ENCODE measurements at places on chromosomes 3 and 15.

GRCh38 chr3:192434186-192434585 lies 293.2 kb downstream of the FGF12 start:
- DNase-seq, result no peak

GRCh38 chr3:195715583-195716266 lies 5.1 kb upstream of the MUC20 start:
- no peak for DNase-seq

DNA sequence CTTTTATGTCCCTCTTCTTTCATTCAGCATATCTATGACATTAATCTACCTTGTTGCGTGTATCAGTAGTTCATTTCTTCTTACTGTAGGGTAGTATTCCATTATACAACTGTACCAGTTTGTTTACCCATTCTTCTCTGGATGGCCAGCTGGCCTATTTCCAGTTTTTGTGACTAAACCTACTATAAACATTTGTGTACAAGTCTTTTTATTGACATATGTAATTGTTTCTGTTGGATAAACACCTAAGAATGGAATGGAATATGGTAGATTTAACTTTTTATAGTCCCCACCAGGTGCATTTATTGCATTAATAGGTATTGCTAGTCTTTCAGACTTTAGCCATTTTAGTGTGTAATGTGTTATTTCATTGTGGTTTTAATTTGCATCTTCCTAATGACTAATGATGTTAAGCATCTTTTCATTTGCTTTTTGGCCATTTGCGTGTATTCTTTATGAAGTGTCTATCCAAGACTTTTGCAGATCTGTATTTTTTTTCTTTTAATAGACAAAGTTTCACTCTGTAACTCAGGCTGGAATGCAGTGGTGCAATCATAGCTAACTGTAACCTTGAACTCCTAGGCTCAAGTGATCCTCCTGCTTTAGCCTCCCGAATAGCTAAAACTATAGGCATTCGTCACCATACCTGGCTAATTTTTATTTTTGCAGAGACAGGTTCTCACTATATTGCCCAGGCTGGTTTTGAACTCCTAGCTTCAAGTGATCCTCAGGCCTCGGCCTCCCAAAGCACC lies 41.9 kb upstream of the XRN1 start:
- DNase-seq, result no peak

DNA sequence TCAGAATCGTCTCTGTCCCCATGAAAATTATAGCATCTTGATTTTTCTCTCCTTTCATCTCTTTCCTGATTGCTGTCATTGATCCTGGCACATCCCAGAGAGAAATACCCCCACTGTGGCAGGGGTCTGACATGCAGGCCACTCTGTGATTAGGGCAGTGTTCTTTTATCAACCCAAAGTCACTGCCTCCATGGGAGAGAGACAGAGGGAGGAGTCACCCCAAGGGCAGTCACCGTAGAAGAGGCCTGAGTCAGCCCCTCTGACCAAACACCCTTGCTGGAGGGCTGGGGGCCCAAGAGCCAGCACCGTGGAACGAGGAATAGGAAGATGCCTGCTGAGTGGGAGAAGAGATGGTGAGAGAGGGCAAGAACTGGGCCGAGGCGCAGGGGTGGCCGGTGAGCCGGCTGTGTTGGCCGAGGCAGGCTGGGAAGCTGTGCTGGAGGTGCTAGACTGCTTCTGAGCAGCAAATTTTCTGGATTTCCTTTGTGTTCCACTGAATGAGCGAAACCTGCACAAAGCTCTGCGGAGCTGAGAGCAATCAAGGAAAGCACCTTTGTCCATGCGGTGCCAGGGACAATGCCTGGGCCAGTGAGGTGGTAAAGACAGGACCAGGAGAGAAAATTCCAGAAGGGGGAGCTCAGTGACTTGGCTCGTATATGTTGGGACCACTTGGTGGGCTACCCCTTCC lies 103.8 kb downstream of the ADCY5 start:
- DNase-seq, result no peak

GRCh38 chr3:93923006-93923405 lies 50.7 kb downstream of the PROS1 start:
- DNase-seq, result no peak

DNA sequence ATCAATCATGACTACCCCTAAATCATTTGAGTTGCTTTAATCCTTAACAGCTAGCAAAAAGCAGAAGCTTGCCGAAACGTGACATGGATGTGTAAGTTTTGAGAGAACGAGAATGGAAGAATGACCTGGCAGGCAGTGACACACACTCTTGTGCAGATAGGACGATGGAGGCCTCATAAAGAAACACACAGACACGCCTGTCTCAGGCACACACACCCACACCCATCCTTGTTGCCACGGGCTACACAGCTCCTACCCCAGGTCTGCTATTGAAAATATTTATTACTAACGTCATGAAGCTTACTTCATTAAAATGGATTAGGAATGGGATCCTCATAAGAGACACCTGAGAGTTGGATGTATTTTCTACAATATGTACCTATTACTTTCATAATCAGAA lies 8.5 kb downstream of the MYO5C start:
- DNase-seq, result no peak

GRCh38 chr3:50582083-50582482 lies 12.8 kb downstream of the HEMK1 start:
- no peak for DNase-seq

- DNase-seq, result no peak
These were observed 358.4 kb upstream of the NR2F2 start for GRCh38 chr15:95972041-95972553.

- DNase-seq, result no peak
These were observed 719.6 kb downstream of the AGBL1 start for GRCh38 chr15:86799226-86799625.

- DNase-seq, result no peak
These were observed 101.4 kb upstream of the LRIG1 start for GRCh38 chr3:66602237-66602636.

DNA sequence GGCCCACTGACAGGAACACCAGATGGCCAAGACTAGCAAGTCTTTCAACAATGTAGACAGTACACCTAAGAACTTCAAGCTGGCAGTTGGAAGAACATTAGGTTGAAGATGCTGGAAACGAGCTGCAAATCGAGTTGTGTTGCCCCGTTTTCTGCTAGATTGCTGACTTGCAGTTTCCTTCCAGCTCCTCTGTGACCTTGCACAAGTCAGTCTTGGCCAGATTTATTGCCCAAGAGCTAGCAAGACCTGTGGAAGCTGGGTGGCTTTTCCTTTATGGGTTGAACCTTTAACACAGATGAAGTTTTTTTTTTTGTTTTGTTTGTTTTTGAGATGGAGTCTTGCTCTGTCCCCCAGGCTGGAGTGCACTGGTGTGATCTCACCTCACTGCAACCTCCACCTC lies 2.9 kb upstream of the RBM6 start:
- no peak for DNase-seq

GRCh38 chr3:50184242-50184978 lies 7.0 kb upstream of the GNAT1 start:
- no peak for DNase-seq

DNA sequence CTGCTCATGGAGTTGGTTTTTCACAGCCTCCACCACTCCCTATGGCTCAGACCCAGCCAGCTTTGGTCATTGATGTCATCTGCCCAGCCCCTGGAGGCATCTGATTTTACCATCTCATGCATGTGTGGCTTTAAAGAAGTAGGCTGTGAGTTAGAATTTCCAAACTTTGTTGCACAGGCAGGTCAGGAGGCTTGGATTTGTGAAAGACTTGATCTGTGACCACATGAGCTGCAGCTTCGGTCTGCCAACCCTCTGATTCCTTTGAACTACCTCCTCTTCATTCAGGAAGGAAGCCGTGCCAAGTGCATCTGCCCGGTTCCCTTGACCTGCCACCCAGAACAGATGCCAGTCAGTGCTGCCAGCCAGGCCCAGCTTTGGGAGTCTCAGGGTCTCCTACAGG lies 9.2 kb downstream of the CTXND1 start:
- no peak for DNase-seq

All from cortex of kidney (tissue), 1 donor.